ENCODE measurements at places on chromosomes 11 and 22. TPM values are rescaled to one million over a fixed set of nuclear protein-coding genes. Genes with fewer than 3 reads are reported as not detected.

TMEM191C gene
- 0.99 TPM for total RNA-seq

CD3D gene
- total RNA-seq, result 428 TPM

MYH9 gene
- 913 TPM for total RNA-seq

DNA sequence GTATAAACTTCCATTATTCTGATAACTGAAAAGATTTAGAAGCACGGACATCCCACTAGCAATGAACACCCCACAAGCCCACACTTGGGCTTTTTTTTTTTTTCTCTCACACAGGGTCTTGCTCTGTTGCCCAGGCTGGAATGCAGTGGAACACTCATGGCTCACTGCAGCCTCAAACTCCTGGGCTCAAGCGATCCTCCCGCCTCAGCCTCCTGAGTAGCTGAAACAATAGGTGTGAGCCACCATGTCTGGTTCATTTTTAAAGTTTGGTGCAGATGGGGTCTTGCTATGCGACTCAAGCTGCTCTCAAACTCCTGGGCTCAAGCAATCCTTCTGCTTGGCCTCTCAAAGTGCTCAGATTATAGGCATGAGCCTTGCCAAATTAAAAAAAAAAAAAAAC lies 3.1 kb downstream of the RAPSN start:
- no peak for DNase-seq

- DNase-seq, result no peak
Observed at GRCh38 chr11:3149852-3150188, 15.3 kb downstream of the OSBPL5 start.

GRCh38 chr11:48011798-48012391 lies 31.5 kb downstream of the PTPRJ start:
- peak; percentile 85 for DNase-seq

DNA sequence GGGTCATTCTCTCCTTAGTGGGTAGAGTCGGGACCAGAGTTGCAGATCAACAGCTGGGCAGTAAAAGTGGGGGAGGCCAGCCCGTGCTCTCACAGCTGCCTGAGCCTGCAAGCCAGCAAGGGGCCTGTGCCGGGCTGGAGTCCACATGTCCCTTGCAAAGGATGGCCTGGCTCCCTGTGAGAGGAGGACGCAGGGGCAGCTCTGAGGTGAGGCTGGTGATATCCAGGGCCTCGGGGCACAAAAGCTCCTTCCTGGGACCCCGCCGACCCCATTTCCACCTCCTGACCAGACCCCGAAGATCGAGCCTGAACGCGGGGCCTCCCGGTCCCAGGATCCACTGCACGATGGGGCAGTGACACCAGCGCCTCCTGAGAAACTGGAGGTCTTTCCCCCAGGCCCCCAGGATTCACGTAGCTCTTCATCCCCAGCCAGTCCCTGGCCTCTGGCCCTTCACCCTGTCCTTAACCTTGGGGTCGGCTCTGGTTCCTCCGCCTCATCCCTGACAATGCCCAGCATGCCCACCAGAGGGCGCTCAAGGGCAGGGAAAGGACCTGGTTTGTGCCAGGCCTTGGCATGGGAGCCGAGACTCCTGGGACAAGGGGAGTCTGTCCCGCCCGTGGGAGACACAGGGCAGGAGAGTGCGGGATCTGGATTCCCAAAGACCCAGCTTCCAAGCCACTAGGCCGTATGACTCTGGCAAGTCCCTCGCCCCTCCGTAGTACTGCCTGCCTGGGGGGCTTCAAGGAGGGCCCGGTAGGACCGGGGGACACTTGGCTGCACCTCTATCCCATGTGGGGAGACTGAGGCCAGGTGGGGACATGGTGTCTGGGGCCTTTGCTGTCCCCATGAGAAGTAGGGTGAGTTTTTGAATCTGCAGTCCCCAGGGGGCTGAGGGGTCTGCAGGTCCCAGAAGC lies 17.8 kb upstream of the WNT7B start:
- DNase-seq, result peak; percentile 79

All from activated CD8-positive, alpha-beta memory T cell treated with anti-CD3 and anti-CD28 coated beads, Interleukin-2, amount 10 ng/mL, durations not matched to agents 7 days and 5 days (primary cell).